Activated CD4-positive, alpha-beta T cell treated with anti-CD3 and anti-CD28 coated beads, Interleukin-2, amount 50 U/mL, for 4 hours (primary cell): ENCODE measurements at places on chromosomes 11 and 22.

DNA sequence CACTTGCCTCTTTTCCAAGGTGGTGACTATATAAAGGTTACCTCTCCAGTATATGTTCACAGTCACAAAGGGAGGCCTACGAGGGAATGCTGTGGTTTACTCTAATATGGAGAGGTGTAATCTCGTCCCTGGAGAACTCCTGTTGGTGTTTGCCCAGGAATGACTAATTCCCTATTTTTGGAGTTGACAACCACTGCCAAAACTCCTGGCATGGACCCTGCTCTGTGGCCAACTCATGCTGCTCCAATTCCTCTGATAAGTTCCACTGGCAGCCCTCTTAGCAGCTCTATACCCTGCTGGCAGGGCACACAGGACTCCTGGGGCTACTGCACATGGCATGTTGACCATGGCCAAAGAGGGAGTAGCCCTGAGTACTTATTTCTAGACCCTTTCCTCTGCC lies 418.7 kb upstream of the ANO5 start:
- DNase-seq: no peak

DNA sequence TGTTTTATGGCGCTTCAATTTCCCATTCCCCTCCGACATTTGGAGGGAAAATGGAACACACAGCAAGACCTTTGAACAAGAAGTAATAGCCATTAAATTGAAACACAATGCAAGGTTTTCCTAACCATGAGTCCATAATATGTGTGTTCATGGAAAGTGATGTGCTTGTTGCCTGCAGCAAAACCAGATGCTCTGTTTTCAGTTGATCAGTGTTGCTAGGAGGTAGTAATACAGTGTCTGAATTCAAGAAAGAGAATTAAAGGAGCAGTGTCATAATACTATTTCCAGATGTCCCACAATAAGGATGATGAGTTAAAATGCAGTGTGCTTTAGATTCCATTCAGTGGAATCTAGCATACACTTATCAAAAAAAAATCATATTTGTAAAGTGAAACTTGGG lies 637.4 kb upstream of the API5 start:
- no peak for DNase-seq

DNA sequence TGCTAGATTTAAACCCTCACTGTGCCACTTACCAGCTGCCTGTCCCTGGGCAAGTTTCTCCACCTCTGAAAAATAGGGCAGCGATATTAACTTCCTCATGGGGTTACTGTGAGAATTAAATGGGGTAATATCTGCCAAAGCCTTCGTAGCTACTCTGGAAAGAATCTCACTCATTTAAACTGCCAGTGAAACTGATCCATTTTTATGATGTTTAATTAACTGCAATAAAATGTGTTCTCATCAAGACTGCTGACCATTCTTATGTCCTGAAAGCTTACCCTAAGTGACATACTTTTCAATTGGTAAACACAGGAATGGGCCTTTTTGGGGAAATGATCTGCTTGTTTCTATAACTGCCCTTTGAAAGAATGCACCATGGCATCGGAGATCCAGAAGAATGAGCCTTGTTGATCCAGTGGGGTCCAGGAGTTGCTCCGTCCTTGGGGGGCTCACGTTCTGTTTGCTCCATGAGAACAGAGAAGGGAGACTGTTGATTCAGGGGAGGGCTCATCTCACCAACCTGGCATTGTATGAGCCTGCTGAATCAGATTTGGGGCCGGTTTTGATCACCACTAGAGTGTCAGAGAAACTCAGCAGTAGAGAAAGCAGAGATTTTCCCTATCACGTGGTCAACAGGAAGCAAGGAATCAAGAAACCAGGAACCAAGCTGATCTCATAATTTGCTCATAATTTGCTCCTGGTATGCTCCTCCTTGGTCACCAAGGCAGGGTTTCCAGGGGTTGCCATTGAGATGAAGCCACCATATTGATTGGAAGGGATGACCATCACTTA lies 7.0 kb upstream of the CCDC86 start:
- DNase-seq: no peak

GRCh38 chr11:62546244-62546928 lies at the start of gene AHNAK:
Gene AHNAK (minus strand): TSS chr11:62546806. CDS start chr11:62536098, 10,708 bp downstream.
- DNase-seq: no peak

- DNase-seq: no peak
Measured at GRCh38 chr11:43937434-43938411, 4.7 kb upstream of the C11orf96 start.
